ENCODE measurements at places on chromosomes 5 and 9.

DNA sequence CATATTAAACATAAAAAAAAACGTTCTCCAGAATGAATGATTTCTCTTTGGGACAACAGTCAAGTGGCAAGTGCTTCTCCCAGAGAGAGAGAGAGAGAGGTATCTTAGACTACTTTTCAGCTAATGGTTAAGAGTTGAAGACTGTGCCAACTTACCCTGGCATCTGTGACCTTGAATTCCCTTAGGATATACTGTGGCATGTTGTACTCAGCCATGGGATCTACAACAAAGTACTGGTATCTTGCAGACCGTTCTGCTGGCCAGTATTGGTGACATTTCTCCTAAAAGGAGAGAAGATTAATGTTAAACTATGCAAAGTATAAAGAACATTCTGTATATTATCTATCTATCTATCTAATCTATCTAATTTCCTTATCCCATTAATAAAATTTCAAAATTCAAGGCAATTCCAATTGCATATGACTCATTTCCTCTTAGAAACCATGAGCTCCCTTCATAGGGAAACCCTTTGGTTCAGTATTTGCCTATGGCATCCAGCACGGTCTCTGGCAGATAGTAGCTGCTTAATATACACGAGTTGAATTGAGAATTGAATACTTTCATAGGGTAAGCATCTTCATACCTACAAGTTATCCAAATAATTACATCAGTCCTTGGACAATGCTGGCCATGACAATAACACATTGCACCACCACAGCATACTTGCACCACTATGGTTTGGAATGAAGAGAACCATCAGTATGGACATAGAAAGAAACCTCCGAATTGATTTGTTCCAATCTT lies 539.4 kb upstream of the DMAC1 start:
- no peak for DNase-seq

GRCh38 chr5:139690064-139690802 lies 42.1 kb downstream of the CXXC5 start:
- no peak for DNase-seq

- DNase-seq, result no peak
Observed at GRCh38 chr5:14385019-14385418, 196.6 kb upstream of the OTULINL start.

- DNase-seq, result no peak
Observed at GRCh38 chr5:153792305-153792704, 246.4 kb downstream of the FAM114A2 start.

- DNase-seq, result no peak
Observed at GRCh38 chr9:107394264-107394663, 95.3 kb downstream of the KLF4 start.

- no peak for DNase-seq
Observed at GRCh38 chr9:135608999-135609317, 30.4 kb downstream of the GLT6D1 start.

DNA sequence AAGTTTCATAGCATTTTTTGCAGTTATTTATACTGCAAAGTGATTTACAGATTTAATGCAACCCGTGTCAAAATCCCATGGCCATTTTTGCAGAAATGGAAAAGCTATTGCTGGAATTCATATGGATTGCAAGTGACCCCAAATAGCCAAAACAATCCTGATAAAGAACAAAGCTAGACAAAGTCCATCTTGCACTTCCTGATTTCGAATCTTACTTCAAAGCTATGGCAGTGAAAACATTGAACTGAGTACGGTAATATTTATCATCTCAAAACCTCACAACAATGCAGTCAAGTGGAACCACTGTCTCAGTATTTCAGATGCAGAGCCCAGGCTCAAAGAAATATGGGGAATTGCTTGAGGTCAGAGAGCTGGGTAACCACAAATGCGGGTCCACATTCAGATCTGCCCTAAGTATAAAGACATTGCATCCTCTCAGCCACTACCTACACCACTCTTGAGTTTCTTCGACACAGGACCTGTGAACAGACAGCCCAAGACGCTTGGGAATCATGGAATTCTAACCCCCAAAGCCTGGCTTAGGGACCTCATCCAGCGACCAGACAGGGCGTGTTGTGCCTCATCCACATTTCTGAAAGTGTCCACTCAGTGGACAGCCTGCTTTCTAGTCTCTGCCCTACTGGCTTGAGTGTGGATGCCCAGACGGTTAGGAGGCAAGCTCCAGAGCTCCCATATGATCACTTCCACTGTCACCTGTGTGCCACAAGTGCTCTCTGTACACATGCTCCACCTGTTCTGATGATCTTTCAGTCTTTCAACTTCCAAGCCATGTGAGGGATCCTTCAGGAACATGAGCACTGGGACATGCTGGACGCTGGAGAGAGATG lies 39.3 kb upstream of the KCNIP1 start:
- DNase-seq, result no peak

GRCh38 chr9:97853844-97854695 lies 1.0 kb downstream of the FOXE1 start:
- DNase-seq, result peak; percentile 53

DNA sequence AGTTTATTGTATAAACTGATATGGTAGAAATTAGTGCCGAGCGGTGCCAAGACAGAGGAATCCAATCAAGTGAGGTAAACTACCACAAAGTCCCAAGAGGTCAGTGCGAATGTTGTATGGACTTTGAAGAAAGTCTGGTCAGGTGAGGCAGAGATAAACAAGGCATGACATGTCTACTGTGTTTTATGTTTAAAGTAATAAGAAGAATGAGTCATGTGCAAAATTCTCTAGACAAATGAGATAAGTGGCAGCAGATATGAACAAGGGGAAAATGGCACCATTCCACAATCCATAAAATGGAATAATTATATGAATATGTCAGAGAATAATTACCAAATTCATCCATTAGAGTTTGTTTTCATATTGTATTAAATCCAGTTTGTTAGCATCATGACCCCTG lies 364.1 kb upstream of the CCNH start:
- no peak for DNase-seq

GRCh38 chr9:137673886-137674285 lies 55.1 kb downstream of the EHMT1 start:
- DNase-seq, result no peak

- DNase-seq, result no peak
Observed at GRCh38 chr9:131747352-131747751, 7.5 kb upstream of the RAPGEF1 start.

- no peak for DNase-seq
Observed at GRCh38 chr9:137809040-137809576, 68.5 kb upstream of the CACNA1B start.

DNA sequence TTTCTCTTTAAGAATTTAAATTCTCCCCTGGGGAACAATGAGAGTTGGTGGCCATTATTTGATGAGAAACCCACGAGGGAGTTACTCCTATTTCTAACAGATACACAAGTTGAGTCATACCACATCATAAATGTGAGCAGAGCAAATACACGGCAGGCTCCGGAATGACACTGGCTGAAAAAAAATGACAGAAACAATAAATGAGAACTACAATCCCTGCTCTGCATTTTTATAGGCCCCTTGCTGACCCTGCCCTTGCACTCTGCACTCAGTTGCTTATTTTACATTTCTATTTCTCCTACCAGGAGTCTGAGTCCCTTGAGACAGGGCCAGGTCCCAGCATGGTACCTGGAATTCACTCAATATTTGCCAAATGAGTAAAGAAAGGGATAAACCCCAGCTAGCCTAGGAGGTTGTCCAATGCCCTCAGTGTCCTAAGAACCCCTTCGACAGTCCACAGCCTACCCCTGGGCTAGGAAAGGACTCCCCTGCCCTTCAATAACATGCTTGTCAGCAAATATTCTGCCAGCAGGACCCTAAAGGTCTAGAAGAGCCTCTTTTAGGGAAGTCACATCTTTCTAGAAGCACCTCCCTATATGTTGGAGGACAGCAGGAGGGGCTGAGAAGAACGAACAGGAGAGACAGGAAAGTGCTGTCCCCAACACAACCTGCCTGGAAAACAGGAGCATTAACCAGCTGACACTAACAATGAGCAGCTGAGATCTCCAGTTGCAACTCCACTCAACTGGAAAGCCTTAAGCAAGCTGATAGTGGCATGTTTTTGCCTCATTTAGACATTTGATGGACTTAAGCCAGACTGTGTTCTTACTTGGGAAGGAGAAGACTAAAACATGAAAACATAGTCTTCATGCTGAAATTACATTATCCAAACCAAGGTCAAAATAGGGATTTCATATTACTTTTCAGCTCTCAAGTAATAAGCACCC lies 191.2 kb downstream of the ACTL7B start:
- DNase-seq, result no peak

Data from stimulated activated CD4-positive, alpha-beta T cell treated with anti-CD3 and anti-CD28 coated beads, Interleukin-4, amount 100 ng/mL, for 48 hours (primary cell).